Activated CD8-positive, alpha-beta memory T cell treated with anti-CD3 and anti-CD28 coated beads for 48 hours (primary cell): ENCODE measurements at places on chromosomes 5 and 9.

- DNase-seq = no peak
Measured at GRCh38 chr5:89397096-89397495, 514.1 kb upstream of the MEF2C start.

DNA sequence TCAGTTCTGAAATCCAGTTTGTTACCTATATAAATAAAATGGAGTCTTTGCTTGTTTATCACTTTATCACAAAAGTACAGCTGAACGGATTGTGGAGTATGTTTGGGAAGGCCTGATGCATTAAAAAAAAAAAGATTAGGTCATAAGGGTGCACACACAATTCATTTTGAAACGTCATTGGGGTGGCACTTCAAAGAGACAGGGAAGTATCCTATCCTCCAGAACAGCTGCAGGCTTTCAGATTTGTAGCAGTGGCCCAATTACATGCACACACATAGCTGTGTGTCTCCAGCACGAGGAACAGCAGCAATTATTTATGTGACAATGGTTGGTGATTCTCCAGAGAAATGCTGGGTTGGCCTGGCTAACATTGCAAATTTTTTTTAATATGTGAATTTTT is 46.8 kb upstream of the FER start:
- no peak for DNase-seq

- DNase-seq = no peak
Measured at GRCh38 chr5:158832096-158832685, 267.5 kb downstream of the EBF1 start.

GRCh38 chr9:98924946-98925820 is 18.5 kb upstream of the COL15A1 start:
- no peak for DNase-seq

- DNase-seq = no peak
Measured at GRCh38 chr9:94921656-94922055, 195.2 kb downstream of the AOPEP start.

DNA sequence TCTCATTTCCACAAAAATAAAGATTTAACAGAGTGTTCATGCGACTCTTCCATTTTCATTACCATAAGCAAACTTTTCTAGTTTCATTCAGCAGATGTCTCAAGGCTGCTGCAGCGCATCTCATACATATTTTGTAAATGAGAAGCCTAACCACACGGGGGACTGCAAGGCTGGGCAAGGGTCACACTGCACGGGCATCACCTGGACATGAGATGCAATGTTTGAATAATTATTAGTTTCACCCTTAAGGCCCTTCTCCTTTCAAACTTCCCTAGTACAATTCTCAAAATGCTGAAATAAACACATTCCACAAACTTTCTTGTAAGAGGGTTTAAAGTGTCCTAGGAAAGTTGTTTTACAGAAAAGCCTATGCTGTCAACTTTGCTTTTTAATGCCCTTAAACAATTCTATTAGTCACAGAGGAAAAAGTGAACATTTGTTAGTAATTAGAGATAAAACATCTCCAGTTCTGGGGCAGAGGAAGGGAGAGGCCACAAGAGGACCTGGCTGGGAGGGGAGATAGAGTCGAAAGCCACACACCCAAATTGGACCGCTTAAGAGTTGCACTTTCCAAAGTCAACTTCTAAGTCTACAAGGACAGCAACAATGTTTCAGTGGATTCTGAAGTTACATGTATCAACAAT is 1.3 kb downstream of the DENND1A start:
- DNase-seq = no peak

GRCh38 chr5:112929336-112930081 is 7.5 kb upstream of the REEP5 start:
- no peak for DNase-seq

- no peak for DNase-seq
Measured at GRCh38 chr5:72746736-72747135, 69.7 kb upstream of the TNPO1 start.

GRCh38 chr9:96476591-96476990 is 26.6 kb downstream of the HABP4 start:
- DNase-seq = no peak

DNA sequence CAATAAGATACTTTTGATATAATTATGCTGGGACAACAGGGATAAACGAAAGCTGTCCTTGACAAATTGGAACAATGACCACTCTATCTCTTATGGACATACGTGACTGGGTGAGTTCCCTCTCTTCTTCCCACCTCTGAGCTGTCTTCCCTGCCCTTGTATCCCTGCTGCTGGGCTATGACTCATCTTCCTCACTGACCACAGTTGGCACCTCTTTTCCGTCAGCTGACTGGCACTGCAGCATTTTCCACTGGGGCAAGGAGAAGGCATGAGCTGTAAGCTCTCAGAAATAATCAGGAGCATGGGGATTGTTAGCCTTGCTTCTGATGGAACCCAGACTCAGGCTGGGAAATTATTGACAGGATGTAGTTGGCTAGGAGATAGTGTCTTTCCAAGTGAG is 48.7 kb downstream of the PCSK1 start:
- no peak for DNase-seq

DNA sequence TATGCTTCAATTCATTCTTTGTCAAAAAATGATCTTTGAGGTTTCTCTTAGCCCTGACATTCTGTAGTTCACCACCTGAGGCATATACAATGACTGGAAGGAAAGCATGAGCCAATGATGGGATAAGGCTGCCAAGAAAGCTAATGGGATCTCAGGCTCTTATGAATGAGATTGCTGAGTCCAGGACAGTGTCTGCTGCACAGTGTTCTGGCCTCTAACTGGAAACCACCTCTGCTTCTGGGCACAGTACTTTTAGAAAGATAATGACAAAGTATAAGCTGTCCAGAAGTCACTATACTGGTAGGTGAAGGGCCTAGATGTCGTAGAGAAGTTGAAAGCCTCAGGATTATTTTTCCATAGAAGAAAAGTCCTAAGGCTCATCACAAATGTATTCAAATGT is 69.1 kb upstream of the PAPPA start:
- DNase-seq = no peak

DNA sequence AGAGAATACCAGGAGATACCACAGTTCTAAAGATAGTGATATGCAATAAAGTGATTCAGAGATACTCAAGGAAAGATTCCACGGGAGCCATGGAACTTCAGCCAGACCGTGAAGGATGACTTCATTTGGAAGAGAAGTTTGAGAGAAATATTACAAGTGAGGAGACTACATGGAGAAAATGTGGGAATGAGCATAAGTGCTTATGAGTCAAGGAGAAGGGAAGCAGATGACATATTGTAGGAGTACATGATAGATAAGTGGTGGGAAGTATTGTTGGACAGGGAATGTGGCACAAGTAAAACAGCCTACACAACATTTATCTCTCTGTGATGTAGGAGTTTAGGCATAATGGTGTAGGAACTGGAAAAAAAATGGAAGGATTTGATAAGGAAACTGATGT is 122.1 kb upstream of the FBXL17 start:
- no peak for DNase-seq

DNA sequence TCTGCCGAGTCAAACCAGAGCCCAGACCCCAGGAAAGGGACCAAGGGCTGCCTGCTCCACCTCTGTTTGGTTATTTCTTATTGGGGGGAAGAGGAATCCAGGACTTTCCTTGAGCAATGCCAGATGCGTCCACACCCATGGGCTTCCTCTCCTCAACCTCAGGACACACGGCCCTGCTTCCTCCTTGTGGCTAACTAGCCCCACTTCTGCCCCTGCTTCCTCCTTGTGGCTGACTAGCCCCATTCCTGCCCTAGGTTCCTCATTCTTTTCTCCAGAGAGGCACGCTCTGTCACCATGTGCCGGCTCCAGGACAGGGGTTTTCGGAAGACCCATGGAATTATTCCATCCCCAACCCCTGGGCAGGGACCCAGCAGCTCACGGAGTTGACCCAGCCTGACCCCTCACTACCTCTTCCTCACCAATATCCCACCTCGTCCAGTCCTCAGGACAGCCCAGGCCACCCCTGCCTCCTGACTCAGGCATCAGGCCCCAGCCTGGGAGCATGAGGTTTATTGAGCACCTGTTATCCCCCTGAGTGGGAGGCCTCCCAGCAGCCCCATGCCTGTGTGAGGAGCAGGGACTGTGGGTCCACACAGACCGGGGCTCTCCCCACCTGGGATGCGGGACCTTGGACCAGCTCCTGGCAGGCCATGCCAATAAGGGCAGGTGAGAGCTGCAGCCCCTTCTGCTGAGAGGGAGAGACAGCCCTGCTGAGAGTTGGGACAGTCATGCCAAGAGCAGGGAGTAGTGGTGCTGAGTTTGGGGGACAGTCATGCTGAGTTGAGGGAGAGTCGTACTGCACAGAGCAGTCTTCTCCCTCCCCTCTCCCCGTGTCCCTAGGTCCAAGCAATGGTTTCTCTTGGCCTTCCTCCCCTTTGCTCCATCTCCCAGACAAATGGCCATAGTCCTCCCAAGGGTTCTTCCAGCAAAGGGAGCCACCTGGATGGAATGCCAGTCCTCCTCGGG is 11.8 kb upstream of the FCN1 start:
- DNase-seq = no peak

DNA sequence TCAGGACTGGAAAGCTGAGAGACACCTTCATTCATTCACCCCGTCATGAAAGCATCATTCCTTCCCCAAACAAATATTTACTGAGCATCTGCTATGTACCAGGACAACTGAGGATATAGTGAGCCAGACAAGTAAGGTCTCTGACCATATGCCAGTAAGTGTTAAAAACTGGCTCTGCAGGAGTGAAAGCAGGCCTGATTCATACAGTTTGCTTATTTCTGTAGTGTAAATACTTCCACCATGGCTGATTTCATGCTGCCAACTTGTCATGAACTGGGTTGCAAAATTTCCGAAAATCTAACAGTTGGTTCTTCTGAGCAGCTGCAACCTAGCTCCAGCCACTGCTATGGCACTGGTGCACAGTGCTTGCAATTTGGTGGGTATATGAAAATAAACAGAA is 68.1 kb downstream of the YIPF5 start:
- no peak for DNase-seq

DNA sequence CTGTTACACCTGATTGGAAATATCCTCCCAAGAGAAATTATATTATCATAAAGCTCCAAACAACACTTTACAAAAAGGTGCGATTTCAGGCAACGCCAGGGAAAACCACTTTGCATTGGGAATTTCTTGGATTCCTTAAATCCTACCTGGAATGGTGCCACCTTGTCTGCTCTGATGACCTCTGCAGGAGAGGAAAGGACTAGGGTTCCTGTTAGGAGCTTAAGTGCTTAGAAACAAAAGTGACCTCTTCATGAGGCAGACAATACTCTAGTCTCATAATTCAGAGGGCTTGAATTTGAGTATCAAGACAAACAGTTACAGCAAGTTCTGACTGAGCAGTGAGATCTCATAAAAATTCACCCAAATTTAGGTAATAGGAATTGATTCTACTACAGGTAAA is 33.9 kb upstream of the GLIS3 start:
- no peak for DNase-seq

DNA sequence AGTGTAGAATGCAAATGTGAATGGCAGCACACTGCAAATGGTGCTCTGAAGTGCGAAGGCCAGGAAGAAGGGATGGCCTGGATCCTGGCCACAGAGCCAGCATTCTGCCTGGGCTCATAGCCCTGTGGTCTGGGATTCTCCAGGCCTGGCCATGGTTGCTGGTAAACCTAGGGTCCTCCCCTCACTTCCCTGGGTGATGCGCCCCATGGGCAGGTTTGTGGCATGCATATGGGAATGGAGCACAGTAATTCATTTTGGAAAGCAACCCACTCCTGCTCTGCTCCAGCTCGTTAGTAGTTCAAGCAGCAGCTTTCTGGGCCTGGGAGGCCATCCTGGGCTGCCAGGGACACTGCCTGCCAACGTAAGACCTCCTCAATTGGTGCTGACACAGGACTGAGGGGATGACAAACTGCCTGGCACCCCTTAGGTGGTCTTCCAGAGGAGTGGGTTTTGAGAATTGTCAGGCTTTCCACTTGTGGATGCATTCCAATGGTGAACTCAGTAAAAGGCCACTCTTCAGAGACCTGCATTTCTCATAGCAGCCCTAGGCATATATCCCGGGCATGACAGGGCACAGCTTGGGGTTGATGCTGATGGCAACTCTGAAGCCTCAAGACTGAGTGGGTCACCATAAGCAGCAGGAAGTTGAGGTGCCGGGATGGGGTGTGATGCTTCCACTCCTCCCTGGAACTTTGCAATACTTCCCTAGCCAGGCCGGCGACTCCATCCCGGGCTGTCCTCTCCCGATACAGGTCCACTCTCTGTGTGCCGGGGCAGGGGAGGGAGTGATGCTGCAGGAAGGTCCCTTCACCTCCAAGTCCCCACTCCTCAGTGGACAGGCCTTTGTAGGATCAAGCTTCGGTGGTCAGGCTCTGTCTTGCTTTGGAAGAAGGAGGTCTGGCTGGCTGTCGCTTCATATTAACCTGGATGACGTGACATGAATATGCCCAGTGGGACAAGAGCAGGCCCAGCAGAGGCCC is 1.2 kb upstream of the SLC25A48 start:
- DNase-seq = no peak

DNA sequence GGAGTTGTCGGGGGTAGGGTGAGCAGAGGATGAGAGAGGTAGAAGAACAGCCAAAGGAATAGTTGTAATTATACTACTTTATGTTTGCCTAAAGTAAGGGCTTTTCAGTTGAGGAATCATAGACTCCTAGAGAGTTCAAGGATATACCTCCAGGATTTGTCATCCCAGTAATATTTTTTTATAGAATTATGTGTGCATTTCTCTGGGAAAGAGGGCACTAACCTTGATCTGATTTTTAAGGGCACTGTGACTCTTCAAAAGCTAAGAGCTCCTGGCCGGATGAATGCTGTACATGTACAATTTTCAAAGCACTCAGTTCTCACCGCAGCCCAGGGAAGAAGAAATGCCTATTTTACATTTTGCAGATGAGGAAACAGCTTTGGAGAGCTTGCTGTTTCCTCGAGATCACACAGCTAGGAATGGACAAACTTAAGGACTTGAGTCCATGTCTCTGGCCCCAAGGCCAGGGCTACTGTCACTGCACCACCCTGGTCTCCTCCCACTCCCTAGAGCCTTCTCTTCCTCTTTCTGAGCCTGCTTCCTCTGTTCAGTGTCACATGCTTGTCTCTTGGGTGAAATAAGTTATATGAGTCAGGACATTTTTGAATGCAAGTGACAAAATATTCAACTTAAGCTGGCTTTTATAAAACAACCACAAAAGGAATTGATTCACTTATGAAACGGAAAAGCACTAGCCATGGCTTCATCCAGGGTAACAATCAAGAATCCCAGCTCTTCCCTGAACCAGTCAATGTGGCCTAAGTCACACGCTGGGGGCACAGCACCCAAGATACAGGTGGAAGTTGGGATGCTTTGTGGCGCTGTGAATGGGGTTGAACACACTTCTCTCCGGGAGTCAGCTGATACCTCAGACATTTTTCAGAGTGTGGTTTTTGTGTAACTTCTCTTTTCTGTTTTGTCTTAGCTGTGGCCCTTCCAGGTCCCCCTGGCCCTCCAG is 45.7 kb upstream of the TGFBR1 start:
- no peak for DNase-seq

- DNase-seq = no peak
Measured at GRCh38 chr5:162817364-162817763, 620.0 kb upstream of the CCNG1 start.
